ENCODE measurements at places on chromosomes 11 and 22.

- peak; percentile 84 for DNase-seq
Observed at GRCh38 chr11:43567396-43567975, 113.1 kb upstream of the HSD17B12 start.

DNA sequence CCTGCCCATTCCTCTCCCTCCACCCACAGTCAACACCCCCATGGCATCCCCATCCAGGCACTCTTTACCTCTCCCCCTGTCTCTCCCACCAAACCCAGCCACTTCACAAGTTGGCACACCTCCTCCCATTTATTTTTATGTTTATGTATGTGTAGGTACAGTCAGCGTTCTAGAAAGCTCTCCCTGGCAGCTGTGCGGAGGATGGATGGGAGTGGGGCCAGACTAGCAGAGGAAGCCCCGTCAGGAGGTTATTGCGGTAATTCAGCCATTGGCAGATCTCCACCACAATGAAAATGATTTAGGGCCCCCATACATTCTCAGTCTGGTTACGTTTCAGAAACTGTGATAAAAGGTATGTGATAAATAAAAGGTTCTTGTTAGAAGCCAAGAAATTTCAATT is 51.3 kb downstream of the BTG4 start:
- no peak for DNase-seq

- peak; percentile 29 for DNase-seq
Observed at GRCh38 chr22:31871480-31871879, 72.9 kb upstream of the YWHAH start.

DNA sequence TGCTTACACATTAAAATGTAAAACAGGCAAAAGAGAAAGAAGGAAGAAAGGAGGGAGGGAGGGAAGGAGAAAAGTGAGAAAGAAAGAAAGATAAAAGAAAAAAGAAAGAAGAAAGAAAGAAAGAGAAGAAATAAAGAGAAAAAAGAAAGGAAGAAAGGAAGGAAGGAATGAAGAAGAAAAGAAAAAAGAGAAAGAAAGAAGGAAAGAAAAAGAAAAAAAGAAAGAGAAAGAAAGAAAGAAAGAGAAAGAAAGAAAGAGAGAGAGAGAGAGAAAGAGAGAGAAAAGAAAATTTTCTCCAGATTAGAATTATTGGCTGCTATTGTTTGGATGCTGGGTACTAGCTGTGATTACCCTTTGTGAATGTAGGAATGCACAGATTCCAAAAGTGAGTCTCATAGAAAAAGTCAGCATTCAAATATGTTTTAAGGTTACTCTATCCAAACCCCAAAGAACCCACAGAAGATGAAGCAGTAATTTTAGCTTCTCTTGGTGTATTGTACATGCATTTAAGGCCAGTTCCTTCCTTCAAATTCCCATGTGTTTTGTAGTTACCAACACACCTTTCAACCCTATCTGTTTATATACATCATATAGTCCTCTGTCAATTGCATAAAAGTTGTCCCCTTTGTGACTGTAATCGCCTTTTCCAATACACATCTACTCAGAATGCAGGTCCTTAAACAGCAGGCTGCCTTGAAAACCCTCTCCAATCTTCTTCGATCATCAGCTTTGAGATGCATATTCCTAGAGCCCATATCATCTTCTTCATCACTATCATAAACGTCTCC is 789 bp upstream of the FAM111A start:
- peak; percentile 27 for DNase-seq

DNA sequence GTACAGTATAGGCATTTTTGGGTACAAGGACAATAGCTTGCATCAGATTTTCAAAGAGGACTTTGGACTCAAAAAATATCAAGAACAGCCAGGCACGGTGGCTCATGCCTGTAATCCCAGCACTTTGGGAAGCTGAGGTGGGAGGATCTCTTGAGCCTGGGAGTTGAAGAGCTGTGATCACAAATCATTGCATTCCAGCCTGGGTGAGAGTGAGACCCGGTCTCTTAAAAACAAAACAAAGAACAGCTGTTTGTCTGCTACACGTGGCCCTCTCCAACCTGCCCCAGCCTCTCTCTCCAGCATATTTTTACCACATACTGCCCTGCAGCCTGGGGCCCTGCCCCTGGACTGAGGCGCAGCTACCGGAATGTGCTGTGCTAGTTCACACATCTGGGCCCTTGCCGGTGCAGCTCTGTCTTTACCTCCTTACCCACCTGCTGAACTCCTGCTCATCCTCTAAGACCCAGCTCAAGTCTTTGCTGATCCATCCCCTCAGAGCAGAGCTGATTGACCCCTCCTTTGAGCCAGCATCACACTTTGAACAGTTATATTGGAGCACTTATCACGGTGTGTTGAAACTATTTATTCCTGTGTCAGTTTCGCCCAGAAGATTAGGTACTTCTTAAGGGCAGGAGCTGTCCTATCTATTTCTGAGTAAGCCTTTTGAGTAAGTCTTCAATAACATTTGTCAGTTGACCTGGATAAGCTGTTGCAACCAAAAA is 29.4 kb downstream of the GRIK4 start:
- DNase-seq = no peak

GRCh38 chr11:61287338-61287977 is 7.7 kb downstream of the VWCE start:
- DNase-seq = peak; percentile 98

GRCh38 chr11:120168108-120168959 is 30.4 kb upstream of the TRIM29 start:
- no peak for DNase-seq

DNA sequence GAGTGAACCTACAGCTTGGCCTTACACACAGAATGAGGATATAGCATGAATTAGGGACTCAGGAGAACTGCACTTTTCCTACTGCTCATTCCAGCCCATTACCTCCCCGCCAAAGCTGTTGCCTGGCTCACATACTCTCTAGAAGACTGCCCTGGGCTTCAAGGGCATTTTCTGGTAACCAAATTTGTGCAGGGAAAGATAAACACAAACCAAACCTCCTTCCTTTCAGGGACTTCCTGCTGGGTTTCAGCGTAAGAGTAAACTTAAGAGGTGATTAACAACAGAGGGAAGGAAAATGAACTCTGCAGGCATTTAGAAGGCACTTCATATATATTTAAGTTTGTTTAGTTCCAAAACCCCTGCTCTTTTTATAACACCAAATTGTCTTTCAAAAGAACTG is 194.9 kb downstream of the SWAP70 start:
- DNase-seq = peak; percentile 37

DNA sequence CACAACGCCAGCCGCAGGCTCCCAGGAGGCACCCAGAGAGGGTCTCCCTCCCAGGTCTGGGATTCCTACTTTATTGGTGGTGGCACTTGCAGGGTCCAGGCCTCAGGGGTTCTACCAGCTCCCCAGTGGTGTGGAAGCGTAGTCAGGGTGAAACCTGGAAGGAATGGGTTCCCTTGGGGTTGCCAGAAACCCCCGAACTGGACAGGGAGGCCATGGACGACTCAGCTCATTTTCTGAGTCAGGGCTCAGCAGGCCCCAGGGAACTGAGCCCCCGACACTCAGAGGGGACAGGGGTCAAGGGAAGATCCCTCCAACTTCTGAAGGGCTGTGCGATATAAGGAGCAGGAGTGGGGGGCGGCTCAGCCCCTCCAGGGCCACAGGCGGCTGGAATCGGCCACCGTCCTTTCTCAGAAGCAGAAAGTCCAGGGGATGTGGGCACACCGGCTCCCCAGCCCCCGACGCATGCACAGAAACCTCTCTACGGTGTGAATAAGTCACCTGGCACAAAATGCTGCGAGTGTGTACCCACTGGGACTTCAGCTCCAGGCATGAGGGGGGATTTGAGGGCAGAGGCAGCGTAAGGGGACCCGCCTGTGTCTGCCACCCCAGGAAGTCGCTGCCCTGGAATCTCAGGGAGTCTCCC is 25.1 kb downstream of the MRGPRG start:
- no peak for DNase-seq

DNA sequence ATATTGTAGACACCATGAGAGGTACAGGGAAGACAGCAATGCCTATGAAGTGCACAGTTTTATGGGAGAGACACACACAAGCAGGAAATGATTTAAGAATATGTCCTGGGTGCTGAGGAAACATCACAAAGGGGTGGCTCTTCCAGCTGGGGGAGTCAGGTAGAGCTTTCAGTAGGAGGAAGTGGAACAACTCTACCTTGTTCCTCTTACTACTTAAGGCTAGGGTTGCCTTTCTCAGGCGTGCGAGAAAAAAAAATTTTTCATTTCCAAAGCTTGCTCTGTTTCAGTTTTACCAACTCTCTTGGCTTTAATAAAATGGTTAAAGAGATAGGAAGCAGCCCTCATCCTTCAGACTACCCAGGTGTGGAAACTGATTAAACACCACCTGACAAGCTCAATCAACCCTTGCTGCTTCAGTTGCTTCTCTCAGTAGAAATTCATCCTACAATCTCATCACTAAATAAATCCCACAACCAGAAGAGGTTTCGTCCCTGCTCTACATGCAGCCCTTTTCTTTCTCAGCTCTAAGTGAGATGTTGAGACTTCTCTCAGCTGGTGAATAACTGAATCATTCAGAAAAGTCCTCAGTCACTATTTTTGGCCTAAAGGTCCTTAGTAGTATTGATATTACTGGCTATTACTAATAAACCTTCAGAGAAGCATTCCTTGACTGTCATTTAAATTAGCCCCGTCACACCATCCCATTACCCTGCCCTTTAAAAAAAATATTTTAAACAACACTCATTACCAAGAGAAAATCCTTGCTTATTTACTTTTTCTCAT is 5.9 kb downstream of the ABTB2 start:
- DNase-seq = no peak
